ENCODE measurements at places on chromosomes 5 and 9.
A peak's percentile ranks its signal among the peaks of the same experiment; 100 is the strongest.

GRCh38 chr9:71955300-71955915, 44.0 kb downstream of the C9orf85 start:
- no peak for DNase-seq

- no peak for DNase-seq
These were observed 72.9 kb downstream of the C9orf50 start for GRCh38 chr9:129547869-129548570.

GRCh38 chr9:138049779-138050471, 172.3 kb downstream of the CACNA1B start:
- DNase-seq = no peak

GRCh38 chr9:16461137-16461840, 409.2 kb downstream of the BNC2 start:
- no peak for DNase-seq

DNA sequence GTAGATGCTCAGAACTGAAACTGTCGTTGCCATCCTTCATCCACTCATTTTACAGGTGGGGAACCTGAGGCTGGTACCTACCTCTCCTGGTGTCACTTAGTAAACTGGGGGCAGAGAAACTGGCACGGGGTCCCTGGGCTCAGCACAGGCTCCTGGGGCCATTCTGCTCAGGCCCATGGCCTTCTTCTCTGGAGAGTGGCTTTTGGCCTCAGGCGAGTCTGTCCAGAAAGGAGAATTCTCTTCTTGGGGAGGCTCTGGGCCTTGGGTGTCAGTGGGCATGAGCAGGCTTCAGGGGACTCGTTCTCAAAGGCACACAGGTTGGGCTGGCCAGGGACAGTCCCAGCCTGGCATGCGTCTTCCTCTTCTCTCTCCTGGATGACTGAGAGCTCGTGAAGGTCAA, 24.6 kb downstream of the COL5A1 start:
- no peak for DNase-seq

DNA sequence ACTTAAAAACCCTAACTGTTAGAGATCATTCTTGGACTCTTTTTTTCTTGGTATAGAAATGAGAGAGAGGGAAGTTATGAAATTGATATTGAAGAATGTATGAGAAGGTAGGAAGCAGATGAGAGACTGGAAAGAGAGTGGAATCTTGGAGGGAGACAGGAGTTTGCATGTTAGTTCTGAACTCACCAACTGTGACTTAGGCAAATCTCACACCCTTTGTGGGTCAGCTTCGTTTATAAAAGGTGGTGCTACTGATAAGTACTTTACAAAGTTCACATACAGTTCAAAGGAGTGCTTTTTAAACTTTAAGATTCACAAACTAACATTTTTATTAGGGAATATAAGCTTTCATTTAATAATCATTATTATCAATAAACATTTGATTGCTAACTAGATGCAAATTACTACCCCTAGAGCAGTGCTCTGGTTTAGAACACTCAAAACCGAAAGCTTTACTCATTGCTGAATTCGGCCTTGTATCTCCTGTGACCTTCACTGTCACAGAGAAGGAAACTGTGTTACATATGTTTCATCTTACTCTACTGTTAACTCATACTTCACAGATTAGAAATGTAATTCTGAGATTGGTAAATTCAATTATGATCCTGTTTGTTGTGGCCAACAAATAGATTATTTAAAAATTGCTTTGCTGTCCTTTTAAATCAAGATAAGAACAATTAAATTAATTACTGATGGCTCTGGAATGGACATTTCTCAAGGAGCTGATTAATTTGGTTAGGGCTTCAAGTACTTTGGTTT, 143.2 kb downstream of the RMI1 start:
- DNase-seq = no peak

DNA sequence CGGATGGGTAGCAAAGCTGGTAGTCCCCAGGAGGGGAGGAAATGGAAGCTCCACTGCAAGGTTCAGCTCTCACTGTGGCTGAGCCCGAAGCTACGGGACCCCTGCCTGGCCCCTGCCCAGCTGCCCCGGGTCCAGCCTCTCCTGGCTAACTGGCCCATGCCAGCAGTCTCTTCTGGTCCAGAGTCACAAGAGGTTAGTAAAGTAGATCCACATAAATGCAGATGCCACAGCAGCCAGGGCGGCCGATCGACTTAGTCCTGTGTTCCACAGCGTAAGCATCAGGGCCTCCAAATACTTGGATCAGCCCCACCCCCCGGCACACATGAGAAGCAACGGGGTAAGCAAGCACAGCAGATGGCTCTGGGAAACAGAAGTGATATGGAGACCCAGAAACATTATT, 42.1 kb downstream of the MRPL36 start:
- no peak for DNase-seq

GRCh38 chr5:116632890-116633289, 58.3 kb upstream of the SEMA6A start:
- no peak for DNase-seq

DNA sequence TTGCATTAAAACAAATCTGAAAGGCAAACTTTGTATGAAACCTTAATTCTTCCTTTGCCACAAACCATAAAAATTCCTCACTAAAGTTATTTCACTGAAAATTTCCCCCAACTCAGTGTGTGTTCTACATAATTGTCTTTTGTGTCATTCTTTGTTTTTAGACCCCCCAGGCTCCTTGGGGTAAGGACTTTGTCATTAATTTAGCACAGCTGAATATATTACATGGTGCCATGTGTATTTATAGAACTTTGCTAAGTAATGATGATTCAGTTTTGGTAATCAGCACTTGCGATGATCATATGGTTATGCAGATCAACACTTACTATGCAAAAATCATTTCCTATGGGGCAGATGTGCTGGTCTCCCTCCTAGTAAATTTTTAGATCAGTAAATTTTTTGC, 712.1 kb upstream of the MEF2C start:
- DNase-seq = no peak

GRCh38 chr5:88813244-88813643, 69.7 kb downstream of the MEF2C start:
- no peak for DNase-seq

GRCh38 chr5:173888473-173889131, 453 bp downstream of the CPEB4 start:
- no peak for DNase-seq

DNA sequence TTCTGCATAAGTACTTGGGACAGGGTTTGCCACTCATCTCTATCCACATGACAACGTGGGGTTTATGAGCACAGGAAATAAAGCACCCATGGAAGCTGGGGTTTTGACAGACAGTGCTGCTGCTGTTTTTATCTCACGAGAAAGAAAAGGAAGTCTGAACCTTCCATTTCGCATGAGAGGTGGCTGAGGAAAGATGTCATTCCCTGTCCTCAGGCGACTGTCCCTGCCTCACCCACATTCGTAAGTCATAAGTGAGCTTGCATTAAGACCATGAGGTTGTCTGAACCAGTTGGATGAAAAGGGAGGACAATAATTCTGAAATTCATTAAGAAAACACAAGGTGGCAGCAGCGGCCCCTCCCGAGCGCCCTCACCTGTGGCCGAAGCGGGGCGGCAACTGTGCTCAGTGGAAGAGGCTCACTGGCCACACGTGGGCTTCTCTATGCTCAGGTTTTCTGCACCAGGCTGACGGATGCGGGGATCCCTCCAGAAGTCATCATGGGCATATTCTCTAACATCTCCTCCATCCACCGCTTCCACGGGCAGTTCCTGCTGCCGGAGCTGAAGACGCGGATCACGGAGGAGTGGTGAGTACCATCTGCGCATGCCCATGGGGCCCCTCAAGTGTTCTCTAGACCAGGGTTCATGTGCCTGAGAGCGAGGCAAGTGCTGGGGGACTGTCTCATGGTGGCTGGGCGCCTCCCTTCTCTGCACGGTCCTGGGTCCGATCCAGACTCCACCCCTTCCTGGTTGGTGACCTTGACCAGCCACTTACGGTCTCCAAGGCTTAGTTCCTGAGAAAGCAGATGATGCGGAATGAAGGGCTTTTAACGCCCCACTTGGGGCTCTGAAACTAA, 54.7 kb upstream of the SUSD3 start:
- DNase-seq = peak; percentile 9

GRCh38 chr9:124894741-124895170, 32.8 kb downstream of the ARPC5L start:
- DNase-seq = peak; percentile 23

GRCh38 chr9:113519426-113520108, 56.0 kb downstream of the RGS3 start:
- DNase-seq = no peak

GRCh38 chr5:124333298-124333979, 413.0 kb downstream of the ZNF608 start:
- no peak for DNase-seq

GRCh38 chr9:137446851-137447471, 5.8 kb upstream of the ENTPD8 start:
- no peak for DNase-seq

DNA sequence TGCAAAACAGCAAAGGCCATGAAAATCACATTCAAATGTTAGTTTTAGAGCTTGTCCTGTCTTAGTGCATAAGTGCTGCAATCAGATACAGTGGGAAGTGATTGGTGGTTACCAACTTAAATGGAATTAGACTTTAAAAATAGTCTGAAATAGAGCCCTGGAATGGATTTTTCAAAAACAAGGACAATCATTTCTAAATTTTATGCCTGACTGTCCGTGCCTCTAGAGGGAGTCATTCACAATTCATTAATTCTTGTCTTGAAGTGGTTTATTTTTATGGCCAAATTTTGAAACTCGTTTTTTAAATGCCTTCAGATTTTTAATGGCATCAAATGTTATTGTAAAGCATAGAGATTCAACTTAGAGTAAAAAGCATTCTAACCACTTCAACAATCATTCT, 561.8 kb upstream of the DAB2 start:
- DNase-seq = no peak

DNA sequence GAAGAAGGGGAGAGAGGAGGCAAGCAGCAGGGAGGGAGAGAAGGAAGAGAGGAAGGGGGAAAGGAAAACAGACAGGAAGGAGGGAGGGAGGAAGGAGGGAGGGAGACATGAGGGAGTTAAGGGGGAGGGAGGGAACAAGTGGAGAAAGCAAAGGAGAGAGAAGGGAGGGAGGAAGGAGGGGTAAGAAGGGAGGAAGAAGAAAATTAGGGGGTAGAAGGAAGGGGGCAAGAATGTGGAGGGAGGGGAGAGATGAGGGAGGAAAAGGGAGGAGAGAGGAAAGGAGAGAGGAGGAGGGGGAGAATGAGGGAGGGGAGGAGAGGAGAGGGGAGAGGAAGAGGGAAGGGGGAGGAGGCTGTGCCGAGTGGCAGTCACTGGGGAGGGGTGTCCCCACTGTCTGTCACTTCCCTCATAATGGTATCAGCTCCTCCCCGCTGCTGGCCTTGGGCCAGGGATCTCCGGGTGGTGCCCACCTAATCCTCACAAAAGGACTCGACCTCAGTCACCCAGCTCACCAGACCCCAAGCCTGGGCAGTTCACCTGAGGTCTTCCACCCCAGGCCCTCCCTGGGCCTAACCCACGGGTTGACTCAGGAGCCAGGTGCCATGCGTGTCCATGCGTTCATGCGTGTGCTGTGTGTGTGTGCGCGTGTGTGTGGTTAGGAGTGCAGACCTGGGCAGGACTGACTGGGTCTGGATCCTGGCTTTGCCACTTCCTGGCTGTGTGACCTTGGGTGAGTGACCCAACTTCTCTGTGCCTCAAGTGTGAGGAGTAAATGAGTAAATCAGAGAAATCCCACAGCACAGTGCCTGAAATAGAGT, 18.1 kb downstream of the C9orf50 start:
- no peak for DNase-seq

All from fibroblast of the conjunctiva (primary cell).